Fibroblast of villous mesenchyme (primary cell): ENCODE measurements at places on chromosomes 3 and 15.

DNA sequence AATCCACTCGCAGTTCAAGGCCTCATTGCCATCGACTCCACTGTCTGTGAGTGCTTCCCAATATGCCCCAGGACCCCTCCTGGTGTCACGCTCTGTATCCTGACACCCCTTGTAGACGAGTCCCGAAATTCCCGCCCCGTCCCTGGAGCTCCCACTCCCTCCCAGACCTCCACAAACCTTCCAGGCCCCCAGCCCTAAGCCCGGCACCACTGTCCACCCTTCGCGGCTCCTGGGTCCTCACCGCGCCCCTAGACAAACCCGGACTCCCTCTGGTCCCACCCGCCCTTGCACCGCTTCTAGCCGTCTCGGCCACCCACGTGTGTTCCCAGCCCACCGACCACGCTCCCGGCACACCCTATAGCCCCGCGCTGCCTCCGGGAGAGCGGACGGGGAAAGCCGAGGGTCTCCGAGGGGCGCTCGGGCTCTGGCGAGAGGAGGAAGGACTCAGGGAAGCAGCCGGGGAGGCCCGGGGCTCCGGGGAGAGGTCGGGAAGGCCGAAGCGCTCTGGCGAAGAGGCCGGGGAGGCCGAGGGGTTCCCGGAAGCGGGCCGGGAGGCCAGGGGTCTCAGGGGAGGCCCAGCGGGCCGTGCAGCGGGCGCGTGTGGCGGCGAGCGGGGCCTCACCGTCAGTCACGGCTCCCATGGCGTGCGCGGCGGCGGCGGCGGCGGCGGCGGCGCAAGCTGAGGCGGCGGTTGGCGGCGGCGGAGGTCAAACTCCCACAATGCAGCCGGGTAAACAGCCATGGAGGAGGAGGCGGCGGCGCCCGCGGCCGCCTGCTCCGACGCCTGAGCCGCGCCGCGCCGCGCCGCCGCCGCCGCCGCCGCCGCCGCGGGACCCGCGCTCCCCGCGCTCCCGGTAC, at the start of the genes ATXN7 and THOC7:
TSS of gene ATXN7 (plus strand) at position 718 of the 858 bp plus-strand sequence. CDS start 48,732 bp downstream, outside the sequence.
TSS of gene THOC7 (minus strand) at position 656 of the 858 bp plus-strand sequence. CDS start at position 641, 15 bp downstream.
- DNase-seq: peak; percentile 68

- DNase-seq: no peak
Measured at GRCh38 chr3:14161282-14161681, 17.1 kb downstream of the XPC start.

DNA sequence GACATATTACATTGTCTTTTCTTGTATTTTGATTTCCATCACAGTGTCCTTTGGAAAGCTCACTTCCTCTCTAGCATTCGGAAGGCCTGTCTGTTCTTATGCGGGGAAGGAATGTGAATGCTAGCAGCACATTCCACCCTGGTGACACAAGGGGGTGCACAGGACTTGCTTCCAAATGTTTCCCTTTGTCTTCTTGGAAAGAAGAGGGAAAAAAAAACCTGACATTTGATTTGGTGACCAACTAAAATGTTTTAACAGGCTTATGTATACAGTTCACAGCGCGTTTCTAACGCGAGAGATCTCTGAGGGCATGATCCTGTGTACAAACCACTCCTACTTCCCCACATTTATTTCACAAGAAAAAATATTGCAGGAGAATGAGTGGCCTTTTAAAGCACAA, 107.6 kb upstream of the FXR1 start:
- DNase-seq: peak; percentile 24

- DNase-seq: peak; percentile 69
Measured at GRCh38 chr15:38300395-38300794, 47.8 kb downstream of the SPRED1 start.

DNA sequence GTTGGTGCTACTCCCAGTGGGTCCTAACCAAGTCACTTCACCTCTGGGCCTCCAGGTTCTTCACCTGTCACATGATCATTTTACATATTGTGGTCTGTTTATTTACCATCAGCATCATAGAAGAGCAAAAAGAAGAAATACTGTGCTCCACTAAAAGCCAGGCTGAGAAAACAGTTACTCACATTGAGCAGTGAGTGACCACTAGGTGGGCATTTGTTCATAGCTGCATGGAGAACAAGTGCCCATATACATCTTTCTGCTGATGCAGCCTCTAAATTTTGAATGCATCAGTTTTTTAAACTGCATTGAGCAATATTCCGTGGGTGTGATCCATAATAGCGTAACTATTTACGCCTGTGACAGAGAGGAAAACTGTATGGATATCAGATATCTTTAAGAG, 76.2 kb downstream of the DCUN1D1 start:
- no peak for DNase-seq

- no peak for DNase-seq
Measured at GRCh38 chr3:180947761-180948390, 35.4 kb downstream of the FXR1 start.

DNA sequence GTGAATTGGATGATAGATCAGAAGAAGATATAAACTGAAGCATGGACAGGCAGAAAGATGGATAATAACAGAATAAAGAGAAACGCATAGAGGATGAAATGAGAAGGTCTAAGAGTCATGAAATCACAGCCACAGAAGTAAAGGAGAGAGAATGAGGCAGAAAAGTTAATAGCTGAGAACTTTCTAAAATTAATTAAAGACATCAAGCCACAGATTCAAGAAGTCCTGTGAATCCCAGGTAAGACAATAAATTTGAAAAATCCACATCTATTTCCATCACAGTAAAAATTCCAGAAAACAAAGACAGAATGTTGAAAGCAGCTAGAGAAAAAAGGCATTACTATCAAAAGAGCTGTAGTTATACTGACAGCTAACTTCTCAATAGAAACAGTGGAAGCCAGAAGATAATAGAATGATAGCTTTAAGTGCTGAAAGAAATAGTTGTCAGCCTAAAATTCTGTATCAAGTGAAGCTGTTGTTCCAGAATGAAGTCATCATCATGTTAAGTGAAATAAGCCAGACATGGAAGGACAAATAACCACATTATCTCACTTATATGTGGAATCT, 12.0 kb downstream of the ACVR2B start:
- DNase-seq: no peak

DNA sequence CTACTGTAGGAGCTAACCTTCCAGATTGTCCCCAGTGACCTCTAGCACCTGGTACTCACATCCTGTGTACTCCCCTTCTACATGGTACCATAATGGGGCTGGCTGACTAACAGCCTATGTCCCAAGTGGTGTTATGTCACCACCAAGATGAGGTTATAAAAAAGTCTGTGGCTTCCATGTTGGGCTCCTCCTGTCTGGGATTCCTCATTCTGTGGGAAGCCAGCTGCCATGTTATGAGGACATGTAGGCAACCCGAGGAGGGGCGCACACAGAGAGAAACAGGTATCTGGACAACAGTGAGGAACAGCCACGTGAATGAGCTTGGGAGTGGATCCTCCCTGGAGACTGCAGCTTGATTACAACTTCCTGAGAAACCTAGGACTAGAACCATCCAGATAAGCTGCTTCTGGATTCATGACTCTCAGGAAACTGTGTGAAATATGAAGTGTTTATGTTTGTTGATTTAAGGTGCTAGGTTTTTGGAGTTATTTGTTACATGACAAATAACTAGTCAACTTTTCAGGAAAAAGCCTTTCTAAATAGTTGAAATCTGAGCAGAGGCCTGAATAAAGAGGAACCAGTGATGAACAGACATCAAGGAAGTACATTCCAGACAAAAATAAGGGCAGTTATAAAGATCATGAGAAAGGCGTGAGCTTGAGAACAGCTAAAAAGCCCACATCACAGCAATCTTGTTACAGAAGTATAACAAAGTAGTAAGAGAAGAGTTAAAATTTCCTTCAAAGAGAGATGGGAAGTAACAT, 21.7 kb downstream of the GOLIM4 start:
- peak; percentile 14 for DNase-seq

- peak; percentile 79 for DNase-seq
Measured at GRCh38 chr3:172673210-172673679, 37.6 kb downstream of the NCEH1 start.

DNA sequence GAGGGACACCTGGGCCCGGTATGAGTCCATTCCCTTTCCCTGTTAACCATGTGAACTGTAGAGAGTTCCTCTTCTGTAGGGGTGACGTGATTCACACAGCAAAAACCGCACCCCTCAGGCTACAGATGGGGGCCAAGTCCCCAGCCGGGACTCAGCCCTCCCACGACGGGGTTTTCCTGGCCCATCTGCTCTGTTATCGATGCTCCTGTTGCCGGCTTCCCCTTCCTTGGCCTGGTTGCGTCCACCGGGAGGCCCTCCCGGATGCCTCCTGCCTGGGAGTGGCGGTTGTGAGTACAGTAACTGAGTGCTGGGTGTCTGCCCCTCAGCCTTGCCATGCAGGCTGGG, 817 bp upstream of the PLXNA1 start:
- no peak for DNase-seq

DNA sequence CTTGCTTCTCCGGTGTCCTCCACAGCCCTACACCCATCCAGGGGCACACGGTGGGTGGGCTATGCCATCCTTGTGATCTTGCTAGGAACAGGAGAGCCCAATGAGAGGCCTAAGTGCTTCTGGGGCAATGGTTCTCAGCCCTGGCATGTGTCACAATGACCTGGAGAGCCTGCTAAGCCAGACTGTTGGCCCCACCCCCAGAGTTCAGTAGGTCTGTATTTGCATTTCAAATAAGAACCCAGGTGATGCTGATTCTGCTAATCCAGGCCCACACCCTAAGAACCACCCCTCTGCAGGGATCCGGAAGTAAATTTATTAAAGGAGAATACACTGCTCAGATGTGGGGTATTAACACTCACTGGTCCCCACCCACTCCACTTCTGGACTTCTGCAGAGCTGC, 57.9 kb downstream of the RORA start:
- no peak for DNase-seq

DNA sequence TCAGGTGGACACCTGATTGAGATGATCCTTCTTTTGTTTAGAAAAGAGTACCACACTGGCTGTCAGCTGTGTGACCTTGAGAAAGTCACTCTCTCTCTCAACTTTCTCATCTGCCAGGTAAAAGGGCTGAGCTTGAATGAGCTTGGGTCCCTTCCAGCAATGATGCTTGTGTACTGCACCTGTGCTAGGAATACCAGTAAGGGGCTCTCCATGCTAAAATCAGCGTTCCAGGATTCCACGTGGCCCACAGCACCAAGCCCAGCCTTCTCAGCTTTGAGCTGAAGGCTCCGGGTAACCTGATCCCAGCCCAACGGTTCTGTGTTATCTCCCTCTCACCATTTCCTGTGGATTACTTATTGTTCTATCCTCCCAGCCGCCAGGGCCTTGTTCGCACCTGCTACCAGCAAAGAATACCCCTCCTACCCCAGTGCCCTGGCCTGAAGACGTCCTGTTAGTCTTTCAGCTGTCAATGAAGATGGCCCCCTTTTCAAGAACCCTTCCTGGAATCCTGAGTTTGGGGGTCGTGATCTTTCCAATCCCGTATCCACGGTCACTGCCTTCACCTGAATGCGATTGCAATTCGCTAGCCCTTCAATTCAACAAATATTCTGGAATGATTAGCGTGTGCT, 54.2 kb upstream of the CGNL1 start:
- no peak for DNase-seq

- DNase-seq: no peak
Measured at GRCh38 chr3:170220871-170221270, 1.4 kb upstream of the PRKCI start.

DNA sequence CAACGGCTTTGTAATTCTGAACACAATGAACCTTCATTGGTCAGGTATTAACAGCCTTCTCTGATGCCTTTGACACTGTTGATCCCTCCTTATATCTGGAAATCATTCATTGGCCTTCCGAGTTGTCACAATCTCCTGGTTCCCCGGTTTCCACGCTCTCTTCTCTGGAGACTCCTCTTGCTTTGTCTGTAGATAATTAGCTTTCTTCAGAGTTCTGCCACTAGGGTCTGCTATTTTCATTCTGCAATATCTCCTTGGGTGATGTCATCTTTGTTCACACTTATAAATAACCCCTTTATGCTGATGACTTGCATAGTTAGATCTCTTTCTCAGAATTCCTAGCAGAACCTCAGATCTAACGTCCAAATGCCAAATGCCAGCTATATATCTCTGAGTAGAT, 583.8 kb upstream of the ZNF717 start:
- peak; percentile 21 for DNase-seq
